Body of pancreas (tissue), 4 donors: ENCODE measurements at places on chromosomes 4 and X. TPM values are rescaled to one million over a fixed set of nuclear protein-coding genes. Genes with fewer than 3 reads are reported as not detected.

PJA1 gene
- total RNA-seq = 8.3 TPM

GRCh38 chr4:169098532-169098931, 88.5 kb upstream of the CBR4 start:
- DNase-seq = no peak

- no peak for DNase-seq
Observed at GRCh38 chr4:118373614-118374255, 20.9 kb upstream of the PRSS12 start.

WFS1 gene
- total RNA-seq = 31.6 TPM

DNA sequence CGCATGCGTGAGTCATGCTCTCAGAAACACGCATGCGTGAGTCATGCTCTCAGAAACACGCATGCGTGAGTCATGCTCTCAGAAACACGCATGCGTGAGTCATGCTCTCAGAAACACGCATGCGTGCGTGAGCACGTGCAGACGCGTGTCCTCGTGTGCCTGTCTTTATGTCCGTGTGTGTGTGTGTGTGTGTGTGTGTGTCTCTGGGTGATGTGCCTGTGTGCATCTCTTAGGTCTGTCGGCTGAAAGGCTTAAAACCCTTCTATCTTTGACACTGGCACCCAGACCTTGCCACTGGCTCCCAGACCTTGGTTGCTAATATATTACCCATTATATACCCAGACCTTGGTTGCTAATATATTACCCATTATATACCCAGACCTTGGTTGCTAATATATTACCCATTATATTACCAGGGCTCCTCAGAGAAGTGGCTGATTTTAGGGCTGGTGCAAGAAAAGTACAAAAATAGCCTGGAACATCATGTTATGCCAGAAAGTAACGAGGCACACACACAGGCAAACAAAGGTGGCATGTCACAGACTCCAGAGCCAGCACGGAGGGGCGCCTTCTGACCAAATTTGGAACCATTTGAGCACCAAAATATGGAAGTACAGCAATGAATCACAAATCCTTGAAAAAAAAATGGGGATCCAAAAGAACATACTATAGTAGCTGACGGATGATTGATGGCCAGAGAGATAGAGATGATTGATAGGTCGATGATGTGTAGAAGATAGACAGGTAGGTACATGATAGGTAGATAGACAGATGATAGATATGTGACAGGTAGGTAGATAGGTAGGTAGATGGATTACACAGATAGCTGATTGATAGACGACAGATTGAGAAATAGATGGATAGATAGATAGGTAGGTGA, 19.2 kb upstream of the ADRA2C start:
- DNase-seq = no peak

- no peak for DNase-seq
Observed at GRCh38 chr4:94160774-94161173, 46.9 kb upstream of the SMARCAD1 start.

- no peak for DNase-seq
Observed at GRCh38 chr4:125505621-125506020, 190.9 kb downstream of the FAT4 start.

DNA sequence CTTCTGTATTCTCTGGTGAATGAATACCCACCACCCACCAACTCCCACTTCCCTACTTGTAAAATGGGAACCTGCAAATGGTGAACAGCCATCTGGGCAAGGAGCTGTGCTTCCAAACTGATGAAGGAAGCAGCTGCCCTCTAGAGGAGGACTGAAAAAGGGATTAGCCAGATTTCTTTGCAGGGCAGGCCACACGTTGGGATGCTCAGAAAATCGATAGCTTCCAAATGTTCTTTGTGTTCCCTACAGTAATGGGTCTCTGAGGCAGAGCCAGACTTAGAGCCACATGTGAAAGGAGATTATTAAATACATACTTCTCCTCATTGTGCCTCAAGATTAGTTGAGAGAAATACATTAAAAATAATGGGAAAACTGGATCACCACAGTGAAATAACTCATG, 39.3 kb upstream of the LPAR4 start:
- DNase-seq = no peak

DNA sequence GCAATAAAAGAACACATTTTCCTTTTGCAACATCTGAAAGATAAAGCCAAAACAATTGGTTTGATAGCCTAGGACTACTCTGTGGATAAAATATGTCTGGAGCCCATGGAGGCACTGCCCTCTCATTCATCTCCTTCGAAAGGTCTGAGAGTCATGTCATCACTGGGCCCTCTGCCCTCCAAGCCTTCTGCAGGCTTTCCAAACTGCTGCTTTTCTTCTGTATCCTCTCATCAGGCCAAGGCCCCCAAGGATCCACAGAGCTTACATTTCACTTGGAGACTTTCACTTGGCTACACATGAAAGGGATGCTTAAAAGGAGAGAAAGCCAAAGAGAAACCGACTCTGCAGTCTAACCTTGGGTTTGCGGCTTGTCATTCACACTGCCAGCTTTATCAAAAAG, 109.9 kb downstream of the SH3RF1 start:
- peak; percentile 16 for DNase-seq
